Stimulated activated naive CD8-positive, alpha-beta T cell treated with anti-CD3 and anti-CD28 coated beads, Interleukin-15, Interleukin-2, amounts not matched to agents 100 U/mL and 50 U/mL, for 24 hours (primary cell): ENCODE measurements at places on chromosomes 5 and 9.

DNA sequence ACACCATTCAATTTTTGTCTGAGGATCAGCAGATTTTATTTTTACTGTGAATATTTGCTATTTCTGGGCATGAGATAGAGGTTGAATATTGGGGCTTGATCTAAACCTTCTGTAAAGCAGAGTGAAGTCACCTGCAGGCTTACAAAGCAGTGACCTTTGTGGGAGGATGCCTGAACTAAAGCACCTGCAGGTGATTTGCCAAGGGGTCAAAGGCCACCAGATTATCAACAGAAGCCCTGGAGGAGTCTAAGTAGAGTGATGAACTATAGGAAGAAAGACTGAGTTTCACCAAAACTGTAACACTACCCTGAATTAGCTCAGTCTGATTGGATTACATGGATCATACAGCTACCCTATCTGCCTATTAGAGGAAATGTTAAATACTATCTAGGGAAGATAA is 144.3 kb upstream of the PRLR start:
- no peak for DNase-seq

- DNase-seq = no peak
These were observed 72.4 kb downstream of the UGCG start for GRCh38 chr9:111969061-111969460.

- no peak for DNase-seq
These were observed 26.2 kb upstream of the SNX18 start for GRCh38 chr5:54491326-54491725.

DNA sequence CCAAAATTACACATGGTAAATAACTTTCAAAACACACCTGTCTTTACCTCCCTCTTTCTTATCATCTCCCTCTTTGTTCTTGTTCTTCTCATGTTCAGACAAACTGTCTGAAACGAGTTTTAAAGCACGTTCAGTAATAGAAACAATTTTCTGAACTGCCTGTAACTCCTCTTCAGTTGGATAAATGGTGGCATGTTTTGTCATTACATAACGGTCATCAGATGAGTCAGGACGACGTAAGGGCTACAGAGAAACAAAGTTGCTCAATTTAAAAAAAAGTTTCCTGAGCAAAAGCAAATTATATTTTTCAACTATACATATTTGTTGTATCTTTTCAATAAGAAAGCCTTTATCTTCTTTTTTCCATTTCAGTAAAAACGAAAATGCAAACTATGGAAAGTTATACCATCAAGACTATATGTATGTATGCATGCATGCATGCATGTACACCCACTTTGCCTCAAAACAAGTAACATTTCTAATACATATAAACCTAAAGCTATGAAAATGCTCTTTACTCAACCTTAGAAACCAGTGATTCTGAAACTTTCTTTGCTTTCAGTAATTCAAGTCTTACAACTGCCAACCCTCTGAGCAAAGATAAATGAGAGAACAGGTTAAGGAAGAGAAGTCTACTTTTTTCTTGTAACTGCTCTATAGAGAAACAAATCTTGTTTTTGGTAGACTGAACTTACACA is 56.0 kb downstream of the ZFR start:
- DNase-seq = no peak

- DNase-seq = no peak
These were observed 83.5 kb upstream of the GNAQ start for GRCh38 chr9:78115073-78115472.

GRCh38 chr5:83312663-83313062 is 158.9 kb upstream of the VCAN start:
- DNase-seq = no peak

- DNase-seq = no peak
These were observed 49.7 kb downstream of the VAV2 start for GRCh38 chr9:133942206-133942975.

GRCh38 chr9:125630436-125630835 is 76.6 kb downstream of the MAPKAP1 start:
- DNase-seq = no peak

DNA sequence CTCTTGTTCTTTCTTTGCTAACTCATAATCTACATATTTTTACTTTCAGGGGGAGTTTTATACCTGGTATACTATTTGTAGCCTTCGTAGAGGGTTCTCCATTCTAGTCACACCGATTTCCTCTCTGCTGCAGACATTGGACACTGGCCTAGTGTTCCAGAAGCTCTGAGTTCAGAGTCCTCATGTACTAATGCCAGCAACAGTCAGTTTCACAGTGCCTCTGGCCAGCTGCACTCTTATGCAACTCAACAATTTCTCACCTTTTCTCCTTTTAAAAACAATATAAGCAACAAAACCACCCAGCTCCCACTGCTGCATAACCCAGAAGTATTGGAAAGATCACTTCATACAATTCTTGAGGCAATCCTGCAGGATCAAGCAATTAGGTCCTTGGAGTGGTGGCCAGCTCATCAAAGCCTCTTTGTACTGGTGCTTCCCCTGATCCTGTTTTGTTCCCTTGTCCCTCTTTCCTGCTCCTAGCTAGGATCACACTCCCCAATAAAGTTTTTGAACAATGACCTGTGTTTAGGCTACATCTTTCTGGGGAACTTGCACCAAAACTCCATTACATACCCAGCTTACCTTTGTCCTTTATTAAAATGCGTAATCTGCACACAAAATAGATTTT is 98.1 kb upstream of the TUT7 start:
- DNase-seq = no peak

DNA sequence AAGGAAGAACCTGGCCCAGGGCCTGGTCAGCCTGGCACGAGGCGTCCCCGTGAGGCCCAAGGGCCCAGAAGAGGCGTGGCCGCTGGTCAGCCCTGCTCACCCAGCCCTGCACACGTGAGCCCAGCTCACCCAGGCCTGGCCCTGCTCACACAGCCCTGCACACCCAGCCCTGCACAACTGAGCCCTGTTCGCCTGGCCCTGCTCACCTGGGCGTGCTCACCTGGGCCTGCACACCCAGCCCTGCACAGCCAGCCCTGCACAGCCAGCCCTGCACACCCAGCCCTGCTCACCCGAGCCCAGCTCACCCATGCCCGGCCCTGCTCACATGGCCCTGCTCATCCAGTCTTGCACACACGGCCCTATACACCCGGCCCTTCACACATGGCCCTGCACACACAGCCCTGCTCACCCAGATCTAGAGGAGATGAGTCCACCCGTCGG is 2.1 kb downstream of the ZDHHC11 start:
- no peak for DNase-seq

DNA sequence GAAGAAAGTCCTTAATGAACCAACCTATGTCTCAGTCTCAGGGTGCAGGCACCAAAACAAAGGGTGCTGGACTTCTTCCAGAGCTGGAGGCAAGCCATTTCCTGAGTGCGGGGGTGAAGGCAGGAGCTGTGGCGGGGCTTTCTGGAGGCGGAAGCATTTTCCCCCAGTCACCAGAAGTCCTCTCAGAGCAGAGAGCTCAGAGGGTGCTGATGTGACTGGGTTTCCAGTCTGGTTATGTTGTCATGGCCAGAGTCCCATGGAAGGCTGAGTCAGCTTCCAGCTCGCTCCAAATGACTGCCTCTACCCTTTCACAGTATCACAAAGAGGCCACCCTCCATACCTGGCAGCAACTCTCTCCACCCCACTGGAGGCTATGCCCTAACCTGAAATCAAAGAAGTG is 86.0 kb downstream of the TRPC7 start:
- no peak for DNase-seq

GRCh38 chr9:26597542-26598149 is 295.0 kb downstream of the CAAP1 start:
- no peak for DNase-seq

DNA sequence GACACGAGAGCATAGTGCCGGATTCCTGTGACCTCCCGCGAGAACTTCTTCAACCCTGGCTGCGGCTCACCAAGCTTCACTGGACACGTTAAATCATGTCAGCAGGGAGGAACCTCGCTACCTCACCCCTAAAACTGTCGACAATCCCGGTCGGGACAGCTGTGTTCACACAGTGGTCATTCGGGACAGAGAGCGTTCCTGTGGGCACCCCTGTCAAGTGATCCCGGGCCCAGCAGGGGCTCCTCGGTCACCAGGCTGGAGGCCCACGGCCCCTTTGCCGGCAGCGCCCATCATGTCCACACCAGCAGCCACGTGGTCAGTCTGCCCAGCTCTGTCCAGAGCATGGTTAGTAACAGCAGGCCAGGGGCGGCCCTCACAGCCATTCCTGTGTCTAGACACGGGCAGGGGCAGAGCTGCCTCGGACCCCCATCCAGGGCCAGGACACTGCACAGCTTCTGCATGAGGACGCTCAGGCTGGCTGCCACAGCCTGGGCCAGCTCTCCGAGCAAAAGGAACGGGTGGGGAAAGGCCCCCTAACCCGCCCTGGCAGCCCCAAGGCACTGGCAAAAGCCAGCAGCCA is 3.5 kb downstream of the INPP5E start:
- no peak for DNase-seq

GRCh38 chr5:74903165-74903787 is 37.1 kb upstream of the FAM169A start:
- peak; percentile 17 for DNase-seq

DNA sequence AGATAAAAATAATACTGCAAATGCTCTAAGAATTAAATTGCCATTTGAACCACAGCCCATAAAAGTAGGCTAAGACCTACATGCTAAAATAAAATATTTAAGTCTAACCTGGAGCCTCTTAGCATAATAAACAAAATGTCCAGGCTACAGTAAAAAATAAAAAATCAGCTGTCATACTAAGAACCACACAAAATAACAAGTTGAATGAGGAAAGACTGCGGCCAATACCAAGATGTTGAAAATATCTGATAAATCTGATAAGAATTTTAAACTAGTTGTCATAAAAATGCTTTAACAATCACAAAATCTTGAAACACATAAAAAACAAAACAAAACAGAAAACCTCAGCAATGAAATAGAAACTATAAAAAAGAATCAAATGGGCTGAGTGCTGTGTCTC is 336.9 kb upstream of the MSX2 start:
- no peak for DNase-seq

DNA sequence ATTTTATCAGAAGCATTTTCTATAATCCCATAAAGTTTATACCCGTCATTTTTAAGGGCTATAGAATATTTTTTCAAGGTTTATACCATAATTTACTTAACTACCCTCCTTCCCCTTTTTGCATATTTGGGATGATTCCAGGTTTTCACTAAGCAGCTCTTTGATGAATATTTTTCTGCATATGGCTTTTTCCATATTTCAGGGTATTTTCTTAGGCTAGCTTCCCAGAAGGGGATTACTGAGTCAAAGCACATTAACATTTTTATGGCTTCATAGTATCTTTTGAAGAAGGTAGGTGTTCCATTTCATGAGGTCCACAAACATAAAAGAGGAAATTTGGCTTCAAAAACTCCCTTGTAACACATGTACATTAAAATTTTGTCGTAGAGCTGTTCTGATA is 14.6 kb upstream of the COL15A1 start:
- DNase-seq = no peak

DNA sequence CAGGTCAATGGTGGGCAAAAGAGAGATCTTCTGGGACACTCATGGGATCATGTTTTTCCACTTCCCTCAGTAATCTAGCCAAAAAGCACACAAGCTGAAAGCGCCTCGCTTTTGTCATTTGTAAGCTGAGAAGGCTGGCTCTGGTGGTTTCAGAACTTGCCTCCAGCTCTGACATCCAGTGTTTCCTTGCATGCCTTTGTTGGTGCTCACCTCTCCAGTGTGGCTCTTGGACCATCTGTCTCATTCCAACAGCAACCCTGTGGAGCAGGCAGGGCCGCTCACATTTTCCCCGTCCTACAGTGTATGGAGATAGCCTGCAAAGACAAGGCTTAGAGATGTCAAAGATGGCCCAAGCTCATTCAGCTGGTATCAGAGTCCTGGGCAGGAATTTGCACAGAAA is 160.8 kb upstream of the KLF4 start:
- no peak for DNase-seq

DNA sequence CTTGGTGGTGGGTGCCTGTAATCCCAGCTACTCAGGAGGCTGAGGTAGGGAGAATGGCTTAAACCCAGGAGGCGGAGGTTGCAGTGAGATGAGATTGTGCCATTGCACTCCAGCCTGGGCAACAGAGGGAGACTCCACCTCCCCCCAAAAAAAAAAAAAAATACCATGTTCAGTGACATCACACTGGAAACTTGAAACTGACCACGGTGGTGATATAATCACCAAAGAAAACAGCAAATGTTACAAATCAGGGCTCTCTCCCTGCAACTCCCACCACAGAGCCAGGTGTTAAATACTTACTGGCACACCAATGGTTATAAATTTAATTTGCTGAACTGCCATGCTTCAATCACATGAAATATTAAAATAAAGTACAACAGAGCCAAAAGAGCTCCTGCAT is 81.4 kb downstream of the ZNF608 start:
- DNase-seq = no peak
